ENCODE measurements at places on chromosomes 6 and 20.

- no peak for DNase-seq
These were observed at the start of gene GCNT2 for GRCh38 chr6:10521104-10521808. Gene GCNT2 (plus strand): TSS chr6:10521351. CDS start chr6:10528912, 7,561 bp downstream.

GRCh38 chr20:19929481-19930145 lies 87.5 kb upstream of the NAA20 start:
- DNase-seq, result no peak

GRCh38 chr6:90575267-90575666 lies 11.6 kb downstream of the MAP3K7 start:
- DNase-seq, result no peak

- no peak for DNase-seq
These were observed 103.1 kb downstream of the DST start for GRCh38 chr6:56539527-56540105.

DNA sequence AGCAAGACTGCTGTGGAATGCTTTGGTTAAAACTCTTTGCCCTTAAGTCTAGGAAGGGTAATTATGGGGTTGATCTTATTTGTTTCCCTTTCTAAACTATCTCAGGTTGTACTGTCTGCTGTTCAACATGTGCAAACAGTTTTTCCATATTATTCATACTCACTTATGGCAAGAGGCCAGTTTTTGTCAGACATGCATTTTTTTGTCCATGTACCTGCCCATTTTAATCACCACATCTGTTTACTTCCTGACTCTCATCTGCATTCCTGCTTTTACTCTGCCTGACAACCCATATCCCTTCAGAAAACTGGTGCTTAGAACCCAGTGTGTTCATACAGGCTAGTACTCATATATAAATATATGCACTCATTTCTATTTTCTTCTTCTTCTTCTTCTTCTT lies 80.3 kb downstream of the LPA start:
- no peak for DNase-seq

GRCh38 chr20:47719625-47720024 lies 65.7 kb downstream of the SULF2 start:
- no peak for DNase-seq
